ENCODE measurements at places on chromosomes 11 and 22. TPM values are rescaled to one million over a fixed set of nuclear protein-coding genes. Genes with fewer than 3 reads are reported as not detected.

CALCB gene
- total RNA-seq, result 0.91 TPM

OR52N1 gene
- total RNA-seq, result not detected

KRTAP5-3 gene
- not detected for total RNA-seq

HOATZ gene
- total RNA-seq, result not detected

LRRC56 gene
- 2.1 TPM for total RNA-seq

GUCD1 gene
- total RNA-seq, result 150 TPM

OR52E1 gene
- total RNA-seq, result not detected

MIEF1 gene
- 40.6 TPM for total RNA-seq

P2RX3 gene
- not detected for total RNA-seq

SELENOM gene
- 0.49 TPM for total RNA-seq

TMEM45B gene
- 0.18 TPM for total RNA-seq

OR2D3 gene
- not detected for total RNA-seq

AIP gene
- 168 TPM for total RNA-seq

OR51B5 gene
- total RNA-seq, result not detected

EHF gene
- 0.07 TPM for total RNA-seq

MIOX gene
- total RNA-seq, result 0.23 TPM

H19 gene
- total RNA-seq, result not detected

NAALADL1 gene
- 14.8 TPM for total RNA-seq

GGTLC2 gene
- not detected for total RNA-seq

All from activated CD8-positive, alpha-beta memory T cell treated with anti-CD3 and anti-CD28 coated beads, Interleukin-2, amount 10 ng/mL, durations not matched to agents 7 days and 5 days (primary cell).